Stimulated activated CD8-positive, alpha-beta memory T cell treated with anti-CD3 and anti-CD28 coated beads, Interleukin-15, amount 100 ng/mL, for 24 hours (primary cell): ENCODE measurements at places on chromosomes 11 and 22.

DNA sequence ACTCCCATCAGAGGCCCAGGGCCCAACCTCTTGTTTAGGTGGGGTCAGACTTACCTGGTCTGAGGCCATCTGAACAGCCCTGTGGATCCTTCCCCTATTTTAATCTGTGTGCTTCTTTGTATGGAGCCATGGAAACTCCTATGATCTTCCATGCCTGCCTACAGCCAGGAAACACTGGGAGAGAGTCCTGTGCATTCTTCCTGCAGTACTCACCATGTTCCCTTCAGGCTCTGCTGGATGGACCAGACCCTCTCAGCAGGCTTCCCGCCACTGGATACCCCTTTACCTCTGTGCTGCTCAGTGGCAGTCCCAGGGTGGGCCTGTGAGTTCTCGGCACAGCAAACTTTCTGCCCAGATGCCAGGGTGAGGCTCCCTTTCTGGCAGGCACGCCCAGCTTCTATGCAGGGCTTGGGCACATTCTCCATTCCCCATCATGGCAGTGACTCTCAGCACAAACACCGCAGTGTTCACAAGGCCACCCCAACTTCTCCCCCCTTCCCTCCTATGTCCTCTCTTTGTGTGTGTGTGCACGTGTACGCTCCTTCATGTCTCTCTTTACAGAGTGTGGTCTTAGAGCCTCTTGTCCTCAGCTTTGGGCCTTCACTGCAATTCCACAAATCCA lies 34.8 kb downstream of the NEU3 start:
- DNase-seq: no peak

DNA sequence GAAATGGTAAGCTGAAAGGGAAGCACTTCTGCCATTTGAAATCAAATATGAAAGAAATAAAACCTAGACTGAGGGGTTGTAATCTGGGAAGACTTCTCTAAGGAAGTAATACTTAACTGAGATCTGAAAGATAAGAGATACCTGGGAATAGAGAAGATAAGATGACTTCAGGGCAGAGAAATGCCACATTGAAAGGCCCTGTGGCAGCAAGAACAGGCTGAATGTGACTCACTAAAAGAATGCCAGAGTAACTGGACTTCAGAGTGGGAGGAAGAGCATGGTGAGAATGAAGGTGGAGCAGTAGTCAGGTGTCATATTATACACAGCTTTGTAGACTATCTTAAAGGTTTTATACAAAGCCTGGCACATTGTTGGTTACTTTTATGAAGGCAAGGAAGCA lies 17.6 kb downstream of the CALCA start:
- no peak for DNase-seq

DNA sequence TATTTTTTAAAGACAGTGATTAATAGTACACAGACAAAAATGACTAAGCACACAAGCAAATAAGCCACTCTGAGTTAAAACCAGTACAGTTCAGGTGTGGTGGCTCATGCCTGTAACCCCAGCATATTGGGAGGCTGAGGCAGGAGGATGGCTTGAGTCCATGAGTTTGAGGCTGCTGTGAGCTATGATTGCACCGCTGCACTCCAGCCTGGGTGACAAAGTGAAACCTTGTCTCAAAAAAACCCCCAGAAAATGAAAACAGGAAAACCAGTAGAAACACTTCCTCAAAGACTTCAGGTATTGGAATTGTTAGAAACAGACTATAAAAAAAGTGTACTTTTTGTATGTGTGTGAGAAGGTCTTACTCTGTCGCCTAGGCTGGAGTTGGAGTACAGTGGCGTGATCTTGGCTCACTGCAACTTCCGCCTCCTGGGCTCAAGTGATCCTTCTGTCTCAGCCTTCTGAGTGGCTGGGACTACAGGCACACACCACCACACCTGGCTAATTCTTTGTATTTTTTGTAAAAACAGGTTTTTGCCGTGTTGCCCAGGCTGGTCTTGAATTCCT lies 33.0 kb downstream of the PPP6R2 start:
- DNase-seq: no peak

DNA sequence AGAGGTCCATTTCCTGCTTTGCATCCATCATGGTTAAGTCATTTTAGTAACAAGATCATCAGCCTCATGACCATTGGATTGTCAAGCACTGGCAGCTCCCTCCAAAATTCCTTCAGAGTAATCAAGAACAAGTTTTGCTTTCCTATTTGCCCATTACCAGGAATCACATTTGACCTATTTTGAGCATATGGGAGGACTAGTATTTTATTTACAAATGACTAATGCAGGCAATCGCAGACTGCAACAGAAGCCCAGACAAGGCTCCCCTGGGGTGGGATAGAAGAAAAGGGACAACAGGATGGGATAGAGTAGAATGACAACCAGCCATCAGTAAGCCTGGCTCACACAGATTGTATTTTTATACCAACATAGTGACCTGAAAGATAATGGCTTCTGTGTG lies 9.1 kb downstream of the MMP10 start:
- no peak for DNase-seq

DNA sequence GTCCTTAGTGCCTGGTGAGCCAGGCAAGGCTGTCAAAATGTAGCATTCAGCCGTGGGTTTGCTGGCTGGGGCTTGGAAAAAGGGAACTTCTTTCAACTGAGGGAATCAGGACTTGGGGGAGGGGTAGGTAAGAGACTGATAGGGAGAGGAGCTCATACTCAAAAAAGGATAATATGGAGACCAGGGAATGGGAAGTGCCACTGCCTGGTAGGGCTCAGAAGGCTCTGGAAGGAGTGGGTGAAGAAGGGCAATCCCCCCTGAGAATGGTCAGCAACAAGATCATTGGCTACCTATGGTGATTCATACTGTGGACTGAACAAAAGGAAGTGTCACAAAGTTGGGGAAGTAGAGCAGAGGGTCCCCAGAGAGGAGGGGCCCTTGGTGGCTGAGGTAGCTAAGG lies 1.9 kb downstream of the CNGA4 start:
- DNase-seq: no peak

GRCh38 chr11:12206529-12206928 lies 96.1 kb downstream of the MICAL2 start:
- DNase-seq: no peak
